GM10248 (cell line): ENCODE measurements at places on chromosomes 2 and 18.

DNA sequence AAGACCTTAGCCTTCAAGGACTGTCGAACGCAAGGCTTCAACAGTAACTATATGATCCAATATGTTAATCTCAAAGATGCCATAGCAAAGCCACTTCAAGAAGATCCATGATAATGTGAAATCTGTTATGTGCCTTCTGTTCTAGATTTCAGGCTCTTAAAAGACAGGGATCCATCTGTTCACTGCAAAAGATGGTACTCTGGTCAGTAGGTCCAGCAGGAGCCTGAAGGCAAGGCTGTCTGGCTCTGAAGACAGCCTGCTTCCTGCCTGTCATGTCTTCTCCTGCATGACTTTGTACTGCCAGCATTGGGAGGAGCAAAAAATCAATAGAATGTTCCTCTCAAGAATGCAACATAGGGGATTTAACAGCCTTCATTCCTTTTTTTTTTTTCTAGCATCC lies 270.8 kb upstream of the PARD3B start:
- no peak for DNase-seq

- no peak for DNase-seq
These were observed 13.1 kb upstream of the ROCK2 start for GRCh38 chr2:11357428-11357972.

DNA sequence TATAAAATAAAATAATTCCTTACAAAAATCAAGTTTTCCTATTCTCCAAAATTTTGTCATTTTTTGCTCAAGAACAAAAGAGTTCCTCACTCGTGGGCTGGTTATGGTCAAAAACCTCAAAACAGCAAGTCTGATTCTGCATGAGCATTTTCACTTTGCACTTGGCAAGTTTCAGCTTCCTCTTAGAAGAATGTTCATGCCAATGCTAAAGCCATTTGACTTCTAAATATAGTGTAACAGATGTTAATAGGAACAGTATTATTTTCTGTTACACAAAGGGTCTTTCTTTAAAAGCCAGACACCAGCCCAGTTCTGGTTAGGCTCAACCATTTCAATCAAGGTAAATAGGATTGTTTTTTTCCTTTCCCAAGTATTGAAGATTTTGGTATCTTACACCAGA lies 261.3 kb upstream of the CCDC68 start:
- DNase-seq: peak; percentile 15

GRCh38 chr2:119026890-119027289 lies 84.9 kb downstream of the MARCO start:
- no peak for DNase-seq

DNA sequence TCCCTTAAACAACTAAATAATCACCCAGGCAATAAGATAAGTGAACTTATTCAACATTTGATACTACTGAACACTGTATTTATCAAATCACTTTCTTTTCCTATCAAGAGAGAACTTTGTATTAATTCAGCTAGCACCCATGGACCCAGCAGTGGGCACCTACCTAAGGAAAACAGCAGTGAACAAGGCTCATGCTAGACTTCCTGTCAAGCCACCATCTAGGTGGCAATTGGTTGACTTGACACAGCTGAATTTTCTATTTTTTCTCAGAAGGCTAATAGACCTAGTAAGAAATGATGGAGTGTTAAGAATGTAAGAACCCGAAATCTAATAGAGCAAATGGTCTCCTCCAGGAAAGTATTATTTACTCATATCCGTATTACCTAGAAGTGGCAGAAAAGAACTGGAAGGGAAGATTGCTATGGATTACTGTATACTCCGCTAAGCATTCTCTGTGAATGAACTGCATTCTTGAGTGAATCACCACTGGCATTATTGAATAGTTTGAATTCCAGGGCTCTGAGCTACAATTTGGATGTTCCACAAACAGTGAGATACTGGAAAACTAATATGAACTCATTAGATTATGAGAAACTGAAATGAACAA lies 988.2 kb upstream of the CDH2 start:
- DNase-seq: no peak

- DNase-seq: no peak
These were observed 194.9 kb upstream of the POU3F3 start for GRCh38 chr2:104658904-104659591.

DNA sequence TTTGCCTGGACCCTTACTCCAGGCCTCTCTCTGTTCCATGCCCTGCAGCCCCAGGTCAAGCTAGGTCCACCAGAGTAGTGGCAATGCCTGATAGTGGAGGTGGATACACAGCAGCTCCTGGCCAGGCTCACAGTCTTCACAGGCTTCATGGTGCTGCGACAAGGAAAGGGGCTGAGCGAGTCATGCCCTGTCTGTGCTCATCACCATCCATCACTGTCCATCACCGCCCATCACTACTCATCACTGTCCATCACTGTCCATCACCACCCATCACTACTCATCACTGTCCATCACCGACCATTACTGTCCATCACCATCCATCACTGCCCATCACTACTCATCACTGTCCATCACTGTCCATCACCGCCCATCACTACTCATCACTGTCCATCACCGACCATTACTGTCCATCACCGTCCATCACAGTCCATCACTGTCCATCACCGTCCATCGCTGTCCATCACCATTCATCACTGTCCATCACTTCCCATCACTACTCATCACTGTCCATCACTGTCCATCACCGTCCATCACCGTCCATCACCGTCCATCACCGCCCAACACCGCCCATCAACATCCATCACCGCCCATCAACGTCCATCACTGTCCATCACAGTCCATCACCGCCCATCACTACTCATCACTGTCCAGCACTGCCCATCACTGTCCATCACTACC lies 57.1 kb upstream of the OTOS start:
- DNase-seq: no peak
